Placental pericyte (primary cell): ENCODE measurements at places on chromosomes 5 and 9. TPM values are rescaled to one million over a fixed set of nuclear protein-coding genes. Genes with fewer than 3 reads are reported as not detected.

Gene DDX4
- total RNA-seq = not detected in 2 replicates

Gene TRIM36
- total RNA-seq = 1.8 and 2.9 TPM in 2 replicates

Gene PCDHGB5
- total RNA-seq = 27.3 and 27.4 TPM in 2 replicates

Gene PCDHB14
- 0.29 and 0.44 TPM in 2 replicates for total RNA-seq
